ENCODE measurements at places on chromosomes 11 and 22.

DNA sequence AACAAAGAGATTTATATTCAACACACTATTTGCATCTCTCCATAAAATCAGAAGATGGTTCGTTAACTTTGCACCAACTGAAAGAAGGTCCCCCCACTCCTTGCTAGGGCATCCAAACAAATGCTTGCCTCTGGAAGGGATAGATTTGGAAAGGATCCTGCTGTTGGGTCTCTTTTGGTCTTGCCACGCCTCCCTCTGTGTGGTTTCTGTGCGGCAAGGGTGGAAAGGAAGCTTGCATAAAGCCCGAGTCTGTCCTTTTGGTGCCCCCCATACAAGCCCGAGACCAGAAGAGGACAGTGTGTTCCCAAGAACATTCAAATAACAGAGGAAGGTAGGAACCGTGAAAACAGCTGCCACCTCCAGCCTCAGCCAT, 15.1 kb downstream of the SCGB1A1 start:
- DNase-seq: no peak

DNA sequence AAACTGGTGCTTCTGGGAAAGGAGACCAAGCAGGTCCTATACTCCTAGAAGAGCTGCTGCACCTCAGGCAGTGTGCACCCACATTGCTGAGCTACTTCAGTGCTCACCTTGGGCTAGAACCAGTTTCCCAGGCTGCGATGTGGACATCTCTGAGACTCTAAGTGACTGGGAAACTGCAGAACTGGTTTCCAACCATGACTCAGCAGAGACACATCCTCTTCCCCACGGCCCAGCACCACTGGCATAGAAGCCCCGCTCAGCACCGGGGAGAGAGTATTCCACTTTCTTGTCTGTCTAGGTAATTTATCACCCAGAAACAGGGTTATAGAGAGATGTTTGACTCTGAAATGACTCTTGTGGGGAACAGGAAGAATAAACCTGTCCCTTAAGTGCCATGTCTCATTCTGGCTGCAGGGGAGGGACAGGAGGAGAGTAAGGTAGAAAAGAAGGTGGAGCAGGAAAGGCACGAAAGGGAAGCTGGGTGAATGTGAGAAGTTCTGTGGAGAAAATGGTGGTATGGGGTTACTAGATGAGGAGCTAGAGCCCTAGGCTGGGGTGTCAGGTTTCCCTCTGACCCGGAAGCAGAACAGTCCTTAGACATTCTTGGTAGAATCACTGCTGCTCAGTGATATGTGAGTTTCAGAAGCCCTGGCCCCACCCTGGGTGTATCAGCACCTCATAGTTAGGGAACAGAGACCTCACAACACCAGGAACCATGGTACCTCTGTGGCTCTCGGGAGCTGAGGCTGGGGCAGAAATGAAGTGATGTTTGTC, 340.4 kb upstream of the NCAM1 start:
- DNase-seq: no peak

DNA sequence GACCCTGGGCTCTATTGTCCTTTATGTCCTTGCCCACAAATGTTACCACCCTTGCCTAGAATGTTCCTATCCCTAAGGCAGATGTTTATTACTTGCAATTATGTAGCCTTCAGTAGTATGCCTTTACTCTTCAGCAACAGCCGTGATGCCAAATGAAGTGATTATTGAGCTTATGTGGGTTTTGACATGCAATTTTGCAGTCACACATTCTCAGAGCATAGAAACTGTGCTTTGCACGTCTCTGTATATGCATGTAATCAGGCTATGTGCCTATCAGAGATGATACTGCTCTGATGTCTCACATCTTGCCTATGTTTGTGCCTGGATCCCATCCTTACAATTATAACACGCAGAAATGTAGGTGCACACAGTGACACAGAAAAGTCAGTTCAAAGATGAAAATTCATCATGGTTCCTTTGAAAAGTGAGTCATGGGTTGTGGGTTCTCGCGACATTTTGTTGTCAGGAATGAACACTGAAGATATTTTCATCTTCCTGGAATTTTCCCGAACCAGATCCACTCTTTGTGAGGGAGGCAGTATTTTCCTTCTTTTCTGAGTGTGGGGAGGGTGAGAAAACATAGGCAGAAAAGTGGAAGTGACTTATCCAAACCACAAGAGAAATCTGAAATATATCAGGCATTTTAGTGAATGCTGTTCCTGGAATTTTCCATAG, 81.1 kb downstream of the BMAL1 start:
- no peak for DNase-seq

DNA sequence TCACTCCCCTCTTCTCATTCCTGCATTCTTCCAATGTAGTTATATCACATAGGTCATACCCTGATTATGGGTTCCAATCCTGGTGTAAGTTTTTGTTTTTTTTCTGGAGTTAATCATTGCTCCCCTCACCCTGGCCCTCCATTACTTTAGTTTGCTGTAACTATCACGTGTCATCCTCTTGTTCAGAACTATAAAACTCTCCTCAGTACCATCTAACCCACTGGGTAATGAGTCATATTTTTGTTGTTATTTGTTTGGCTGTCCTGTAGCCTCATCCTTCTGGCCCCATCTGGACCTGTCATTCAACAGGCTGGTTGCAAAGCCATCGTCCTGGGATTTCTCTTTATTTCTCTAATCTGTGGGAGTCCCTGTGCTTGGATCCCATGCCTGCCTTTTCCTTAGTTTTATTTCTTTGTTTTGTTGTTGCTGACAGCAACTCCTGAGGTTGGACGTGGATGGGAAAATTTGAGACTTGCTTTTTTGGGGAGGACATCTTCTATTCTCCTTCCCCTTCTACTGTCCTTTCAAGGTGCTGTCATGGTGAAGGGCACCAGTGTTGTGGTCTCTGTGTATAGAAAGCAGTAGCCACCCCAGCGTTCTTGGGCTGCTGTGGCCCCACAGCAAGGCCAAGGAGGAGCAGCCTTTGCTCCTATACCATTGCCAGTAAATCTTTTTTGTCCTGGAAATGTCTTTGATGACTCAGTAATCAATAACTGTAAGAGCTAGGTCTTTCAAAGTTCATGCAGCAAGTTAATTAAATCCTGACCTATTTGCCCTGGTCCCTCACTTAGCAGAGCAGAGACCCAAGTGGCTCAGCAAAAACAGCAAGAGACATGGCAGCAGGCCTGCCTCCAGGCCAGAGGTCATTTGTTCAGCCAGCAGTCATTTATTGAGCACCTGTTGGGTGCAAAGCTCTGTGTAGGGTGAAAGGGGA, 82.5 kb downstream of the C22orf31 start:
- no peak for DNase-seq

GRCh38 chr11:1060410-1060809, 14.3 kb upstream of the MUC2 start:
- no peak for DNase-seq

GRCh38 chr11:30447058-30447640, 124.2 kb downstream of the ARL14EP start:
- DNase-seq: no peak

DNA sequence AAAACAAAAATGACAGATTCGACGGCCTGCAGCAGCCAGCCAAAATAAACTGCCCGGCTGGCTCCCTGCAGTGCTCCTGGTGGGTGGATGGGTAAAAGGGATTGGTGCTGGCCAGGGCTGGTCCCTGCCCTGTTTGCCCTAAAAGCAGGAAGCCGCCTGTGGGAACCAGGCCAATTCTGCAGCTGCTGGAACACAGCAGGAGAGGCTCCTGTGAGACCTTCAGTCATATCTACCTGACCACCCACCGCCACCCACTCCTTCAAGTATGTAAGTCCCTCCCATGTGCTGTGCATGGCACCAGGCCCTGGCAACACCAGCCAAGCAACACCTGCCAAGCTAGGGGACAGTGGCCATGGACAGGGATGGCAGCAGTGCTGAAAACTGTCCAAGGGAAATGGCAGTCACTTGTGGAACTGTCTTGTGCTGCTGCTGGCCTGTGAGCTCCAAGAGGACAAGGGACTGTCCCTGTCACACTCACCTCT, 48.7 kb upstream of the ARFGAP3 start:
- DNase-seq: no peak

GRCh38 chr11:72962717-72963116, 148.5 kb downstream of the ATG16L2 start:
- DNase-seq: no peak

GRCh38 chr11:30553521-30554110, 32.5 kb downstream of the MPPED2 start:
- DNase-seq: no peak

DNA sequence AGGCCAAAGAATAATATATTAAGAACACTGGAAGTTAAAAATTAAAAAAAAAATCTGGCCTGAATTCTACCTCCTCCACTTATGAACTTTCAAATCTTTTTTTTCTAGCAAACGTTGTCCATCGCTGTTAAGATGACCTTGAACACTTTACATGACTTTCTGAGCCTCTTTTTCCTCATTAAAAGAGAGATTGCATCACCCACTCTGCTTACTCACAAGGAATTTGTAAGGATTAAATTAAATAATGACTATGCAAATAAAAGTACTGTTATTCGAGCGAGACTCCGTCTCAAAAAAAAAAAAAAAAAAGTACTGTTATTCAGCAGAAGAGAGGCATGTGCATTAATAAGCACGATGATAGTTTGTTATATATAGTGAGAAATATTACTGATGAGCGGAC, 285.1 kb upstream of the CCDC90B start:
- no peak for DNase-seq

DNA sequence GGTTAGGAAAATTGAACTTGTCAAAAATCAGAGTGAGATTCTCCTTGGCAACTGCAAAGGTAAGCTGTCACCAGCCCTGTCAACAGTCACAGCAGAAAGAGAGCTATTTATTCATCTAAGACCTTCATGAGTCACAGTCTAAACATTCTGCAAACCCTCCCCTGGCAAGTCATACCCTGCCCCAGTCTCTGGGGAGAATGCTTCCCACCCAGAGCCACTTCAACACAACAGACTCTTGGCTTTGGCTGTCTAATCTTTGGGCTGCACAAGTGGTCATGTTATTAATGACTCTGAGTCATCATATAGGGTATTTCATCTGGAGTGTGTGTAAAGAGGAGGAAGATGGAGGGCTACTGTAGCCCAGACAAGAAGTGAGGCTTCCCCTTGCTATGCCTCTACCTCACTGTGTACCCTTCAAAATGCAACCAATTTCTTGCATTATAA, 153.4 kb downstream of the CCDC34 start:
- DNase-seq: peak; percentile 82

- DNase-seq: no peak
Observed at GRCh38 chr11:76329084-76329648, 51.8 kb downstream of the THAP12 start.

- no peak for DNase-seq
Observed at GRCh38 chr11:120467627-120468026, 43.9 kb upstream of the GRIK4 start.

DNA sequence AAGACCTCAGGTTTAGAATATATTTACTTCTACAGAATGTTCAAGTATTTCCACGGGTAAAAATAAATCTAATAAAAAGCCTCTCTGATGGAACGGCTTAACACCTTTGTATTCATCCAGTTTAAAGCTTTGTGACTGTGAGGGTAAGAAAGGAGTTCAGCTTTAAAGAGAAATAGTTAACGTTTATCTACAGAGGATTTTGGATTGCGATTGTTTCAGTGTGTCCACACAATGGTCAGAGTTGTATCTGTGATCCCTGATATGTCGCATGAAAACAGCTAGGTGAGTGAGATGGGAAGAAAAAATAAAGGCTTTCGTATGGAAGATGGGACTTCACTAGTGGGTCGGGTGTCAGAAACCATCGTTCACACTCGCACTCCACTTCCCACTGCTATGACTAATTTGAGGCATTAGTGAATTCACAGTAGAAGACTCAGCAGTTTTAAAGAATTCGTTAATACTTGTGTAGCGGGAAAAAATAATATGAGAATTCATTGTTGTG, 1.6 kb downstream of the APLP2 start:
- no peak for DNase-seq

DNA sequence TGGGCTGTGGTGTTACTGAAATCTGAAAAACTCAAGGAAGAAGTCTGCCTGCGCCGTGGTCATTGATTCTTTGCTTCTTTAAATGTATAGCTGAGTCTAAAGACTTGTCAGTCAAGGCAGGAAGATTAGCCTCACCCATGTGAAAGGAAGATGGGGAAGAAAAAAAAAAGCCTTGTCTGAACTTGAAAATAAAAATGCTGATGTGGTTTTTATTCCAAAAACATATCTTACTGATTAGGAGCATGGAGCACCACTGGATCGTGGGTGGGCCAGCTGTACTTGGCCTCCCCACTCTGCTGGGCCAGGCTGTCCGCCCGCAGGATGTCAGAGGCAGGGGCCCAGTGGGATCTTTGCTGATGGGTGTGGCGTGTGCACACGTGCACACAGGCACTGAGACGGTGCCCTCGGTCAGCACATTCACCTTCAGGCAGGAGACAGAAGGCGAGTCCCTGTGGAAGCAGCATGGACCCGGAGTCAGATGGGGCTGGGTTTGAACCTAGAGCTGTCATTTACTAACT, 111.9 kb downstream of the WNT7B start:
- DNase-seq: no peak

GRCh38 chr11:94760296-94760695, 7.9 kb upstream of the AMOTL1 start:
- DNase-seq: no peak

DNA sequence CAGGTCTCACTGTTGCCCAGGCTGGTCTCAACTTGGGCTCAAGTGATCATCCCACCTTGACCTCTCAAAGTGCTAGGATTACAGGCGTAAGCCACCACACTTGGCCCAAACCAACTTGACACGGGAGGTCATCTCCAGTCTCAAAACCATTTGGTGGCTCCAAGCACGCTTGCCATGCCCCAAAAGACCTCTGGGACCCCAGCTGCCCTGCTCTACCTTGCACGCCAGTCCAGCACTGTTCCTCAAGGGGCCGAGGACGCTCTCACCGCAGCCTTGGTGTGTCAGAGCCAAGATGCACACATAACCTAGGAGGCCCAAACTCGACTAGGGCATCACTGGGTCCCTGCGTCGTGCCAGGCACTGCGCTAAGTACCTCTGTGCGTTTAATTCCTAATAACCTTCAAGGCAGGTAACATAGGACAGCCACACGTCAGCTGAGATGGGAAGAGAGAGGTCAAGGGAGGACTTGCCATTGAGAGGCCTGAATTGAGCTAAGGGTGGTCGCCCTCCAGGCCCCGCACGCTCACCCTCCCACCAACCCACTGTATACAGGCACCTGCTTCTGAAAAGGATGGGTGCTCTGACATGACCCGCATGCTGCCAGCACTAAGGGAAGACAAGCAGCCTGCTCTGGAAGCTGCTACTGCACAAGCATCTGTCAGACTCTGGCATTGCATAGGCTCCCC, 4.6 kb upstream of the GAS2L1 start:
- DNase-seq: no peak

GRCh38 chr11:122478986-122479385, 176.5 kb upstream of the UBASH3B start:
- DNase-seq: no peak

- no peak for DNase-seq
Observed at GRCh38 chr11:69884751-69885150, 65.5 kb upstream of the FGF3 start.

DNA sequence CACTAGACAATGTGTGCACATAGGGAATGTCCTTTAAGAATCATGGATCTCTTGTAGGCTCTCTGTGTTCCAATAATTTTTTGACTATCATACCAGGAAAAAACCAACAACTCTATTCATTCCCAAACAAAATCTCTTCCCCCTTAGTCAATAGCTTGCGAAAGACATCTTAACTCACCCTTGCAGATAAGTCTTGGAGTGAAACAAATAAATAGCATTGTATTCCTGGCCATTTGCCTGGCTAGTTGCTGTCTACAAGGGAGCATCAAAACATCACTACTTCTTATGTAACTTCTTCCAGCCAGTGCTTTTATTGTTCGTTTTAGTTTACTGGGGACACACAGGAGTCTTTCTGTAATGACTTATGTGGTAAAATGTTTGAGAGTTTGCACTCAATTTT, 29.4 kb downstream of the SCN3B start:
- DNase-seq: no peak

GRCh38 chr11:8018484-8019313, 31.6 kb downstream of the EIF3F start:
- DNase-seq: peak; percentile 55

- no peak for DNase-seq
Observed at GRCh38 chr11:57148621-57149020, 33.1 kb upstream of the LRRC55 start.
